ENCODE measurements at places on chromosomes 4 and X. TPM values are rescaled to one million over a fixed set of nuclear protein-coding genes. Genes with fewer than 3 reads are reported as not detected.

DNA sequence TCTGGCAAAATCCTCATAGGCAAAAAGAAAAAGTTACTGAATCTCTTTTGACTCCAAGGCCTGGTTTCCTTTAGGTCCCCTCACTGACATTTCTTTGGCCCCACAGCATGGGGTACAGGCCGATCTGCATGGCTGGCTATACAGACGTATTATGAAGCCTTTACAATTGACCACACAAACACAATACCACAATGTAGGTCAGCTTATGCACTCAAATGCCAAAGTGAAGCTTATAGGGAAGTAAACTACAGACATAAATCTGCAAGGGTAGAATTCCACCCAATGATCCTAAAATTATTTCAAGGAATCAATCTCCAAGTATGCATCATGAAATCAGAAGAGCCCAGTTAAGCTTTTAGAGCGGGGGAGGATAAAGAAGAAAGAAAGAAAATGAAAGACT is 20.7 kb downstream of the STX18 start:
- DNase-seq, result no peak

- no peak for DNase-seq
Measured at GRCh38 chr4:183853548-183853940, 51.6 kb upstream of the STOX2 start.

DNA sequence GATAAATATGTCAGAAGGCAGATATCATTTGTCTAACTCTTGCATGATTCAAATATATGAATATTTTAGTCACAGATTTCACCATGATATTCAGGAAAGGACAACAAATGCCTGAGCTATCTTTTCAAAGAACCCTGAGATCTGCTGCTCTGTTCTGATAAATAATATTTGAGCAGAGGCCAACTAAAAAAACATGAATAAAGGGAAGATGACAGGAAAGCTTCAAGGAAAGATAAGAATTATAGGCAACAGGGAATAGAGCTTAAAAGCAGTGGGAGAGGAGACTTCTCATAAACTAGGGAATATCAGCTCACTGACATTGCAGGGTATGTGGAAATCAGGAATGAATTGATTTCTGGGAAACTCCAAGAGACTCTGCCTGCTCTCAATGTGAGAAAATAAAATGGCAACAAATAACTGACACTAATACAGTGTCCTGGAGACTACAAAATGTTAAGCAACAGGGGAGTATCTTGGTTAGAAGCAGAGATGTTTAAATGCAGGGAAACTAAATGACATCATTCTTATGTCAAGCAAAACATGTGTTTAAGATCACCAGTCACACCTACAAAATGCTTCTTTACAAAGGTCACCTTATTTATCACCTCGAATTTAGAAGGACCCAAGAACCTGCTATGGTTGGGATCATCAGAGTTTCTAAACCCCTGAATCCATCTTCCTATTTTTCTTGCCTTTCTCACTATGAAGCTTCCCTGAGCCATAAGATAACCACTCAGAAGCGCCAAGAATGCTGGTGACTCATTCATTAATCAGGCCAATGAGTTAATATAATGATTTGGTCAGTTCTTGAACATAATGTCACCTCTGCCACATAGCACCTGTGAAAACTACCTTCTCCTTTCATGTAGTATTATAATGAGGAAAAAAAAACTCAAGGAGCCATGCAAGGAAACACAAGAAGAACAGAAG is 78.1 kb downstream of the NDST3 start:
- no peak for DNase-seq

DNA sequence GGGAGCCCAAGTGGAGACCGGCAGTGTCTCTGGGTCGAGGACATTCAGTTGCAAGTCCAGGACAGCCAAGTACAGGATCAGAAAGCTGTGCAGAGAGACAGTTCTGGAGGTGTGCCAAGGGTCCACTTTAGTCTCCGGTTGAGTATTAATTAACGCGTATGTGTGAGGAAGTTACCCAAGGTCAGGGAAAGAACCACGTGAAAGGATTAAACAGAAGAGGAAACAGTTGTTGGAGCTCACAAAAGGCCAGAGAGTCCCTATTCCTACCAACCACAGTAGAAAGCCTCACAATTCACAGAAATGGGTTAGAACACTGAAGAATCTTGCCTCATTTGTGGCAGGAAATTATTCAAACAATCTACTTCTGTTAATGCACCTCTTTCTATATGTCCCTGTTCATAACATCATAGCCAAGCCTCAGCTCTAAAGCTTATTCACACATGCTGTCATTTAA is 17.9 kb upstream of the NSUN7 start:
- DNase-seq, result no peak

GRCh38 chrX:42098900-42099299 is 175.5 kb upstream of the CASK start:
- DNase-seq, result no peak

- no peak for DNase-seq
Measured at GRCh38 chr4:186644311-186644638, 79.4 kb downstream of the FAT1 start.

DNA sequence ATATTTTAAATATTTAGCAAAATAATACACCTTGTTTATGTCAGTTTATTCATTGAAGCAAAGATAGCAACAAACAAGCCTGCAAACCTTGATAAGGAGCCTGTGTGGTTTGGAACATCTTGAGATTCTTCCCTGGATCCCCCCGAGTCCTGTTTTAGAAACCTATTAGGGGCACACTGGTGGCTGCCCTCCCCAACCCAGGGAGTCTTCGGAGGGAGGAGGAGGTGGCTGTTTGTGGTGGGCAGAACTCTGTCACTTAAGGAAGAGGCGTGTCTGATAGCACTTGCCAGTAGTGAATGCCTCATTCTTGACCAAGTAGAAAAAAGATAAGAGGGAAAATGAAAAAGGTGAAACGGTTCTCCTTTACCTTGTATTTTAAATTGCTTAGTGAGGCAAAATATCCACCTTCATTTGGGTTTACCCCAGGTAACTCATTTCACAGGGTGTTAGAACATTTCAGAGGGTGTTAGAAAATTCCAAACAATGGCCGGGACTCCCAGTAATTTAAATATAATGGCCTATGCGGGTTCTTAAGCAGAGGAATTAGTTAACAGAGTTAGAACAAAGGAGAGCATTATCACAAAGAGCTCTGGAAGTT is 10.4 kb downstream of the KIT start:
- no peak for DNase-seq

GRCh38 chr4:146308951-146309350 is 94.6 kb downstream of the REELD1 start:
- DNase-seq, result no peak

GRCh38 chrX:33379839-33380238 is 168.5 kb upstream of the DMD start:
- DNase-seq, result no peak

DNA sequence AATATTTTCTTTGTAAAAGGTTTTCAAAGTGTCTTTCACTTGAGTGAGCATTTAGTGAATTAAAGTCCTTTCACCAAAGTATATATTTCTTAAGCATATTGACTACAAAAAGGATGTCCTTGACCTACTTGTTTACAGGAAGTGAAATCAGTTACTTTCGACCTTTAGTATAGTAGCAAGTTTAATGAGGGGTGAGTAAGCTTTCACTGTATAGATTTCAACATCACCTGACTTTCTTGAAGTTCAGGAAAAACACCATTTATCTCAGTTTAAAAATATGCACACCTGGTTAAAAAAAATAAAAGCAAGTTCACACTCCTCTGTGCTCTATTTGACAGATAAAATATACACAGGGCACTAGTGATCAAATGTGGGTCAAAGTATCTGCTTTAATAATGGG is 88.1 kb downstream of the CCSER1 start:
- no peak for DNase-seq

GRCh38 chr4:121788896-121789295 is 12.2 kb upstream of the EXOSC9 start:
- DNase-seq, result no peak

DNA sequence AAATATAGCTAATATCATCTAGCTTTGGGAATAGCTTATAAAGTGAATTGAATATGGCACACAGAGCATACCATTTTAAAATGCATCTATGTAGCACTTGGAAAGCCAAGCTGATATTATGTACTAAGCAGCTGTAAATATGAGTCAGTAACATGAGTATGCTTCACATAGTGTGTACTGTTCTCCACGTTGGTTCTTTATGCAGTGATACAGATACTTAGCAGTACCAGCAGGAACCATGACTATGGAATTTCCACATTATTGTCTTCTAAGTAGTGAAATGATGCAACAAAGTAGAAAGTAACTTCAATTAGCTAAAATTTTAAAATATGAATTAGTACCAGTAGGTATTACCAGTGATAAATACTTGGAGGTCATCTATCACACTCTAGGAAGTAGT is 320.1 kb downstream of the BMPR1B start:
- DNase-seq, result no peak

DNA sequence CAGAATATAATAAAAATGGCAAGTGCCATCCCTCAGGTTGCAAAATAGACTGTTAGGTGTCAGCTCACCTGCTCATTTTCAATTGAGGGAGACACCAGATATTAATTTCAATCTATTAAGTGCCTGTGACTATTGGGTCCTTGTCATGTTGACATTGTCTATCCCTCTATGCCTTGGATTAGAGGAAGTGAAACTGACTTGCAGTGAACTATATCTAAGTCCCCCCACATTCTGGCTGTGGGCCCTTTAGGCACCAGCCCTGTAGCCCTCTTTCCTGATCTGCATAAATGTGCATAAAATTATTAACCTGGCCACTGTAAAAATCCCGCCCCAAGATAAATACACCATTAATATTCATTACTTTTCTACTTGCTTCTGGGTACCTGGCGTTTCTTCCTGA is 293.0 kb upstream of the CLNK start:
- DNase-seq, result no peak

GRCh38 chr4:144627663-144628076 is 18.3 kb upstream of the HHIP start:
- no peak for DNase-seq

FGFBP1 gene
- not detected for total RNA-seq

TBC1D8B gene
- 0.12 TPM for total RNA-seq

EPHA5 gene
- not detected for total RNA-seq

FAAH2 gene
- total RNA-seq, result 1.2 TPM
